Stimulated activated CD8-positive, alpha-beta memory T cell treated with anti-CD3 and anti-CD28 coated beads, Interleukin-15, amount 100 ng/mL, for 24 hours (primary cell): ENCODE measurements at places on chromosomes 1 and 21.

DNA sequence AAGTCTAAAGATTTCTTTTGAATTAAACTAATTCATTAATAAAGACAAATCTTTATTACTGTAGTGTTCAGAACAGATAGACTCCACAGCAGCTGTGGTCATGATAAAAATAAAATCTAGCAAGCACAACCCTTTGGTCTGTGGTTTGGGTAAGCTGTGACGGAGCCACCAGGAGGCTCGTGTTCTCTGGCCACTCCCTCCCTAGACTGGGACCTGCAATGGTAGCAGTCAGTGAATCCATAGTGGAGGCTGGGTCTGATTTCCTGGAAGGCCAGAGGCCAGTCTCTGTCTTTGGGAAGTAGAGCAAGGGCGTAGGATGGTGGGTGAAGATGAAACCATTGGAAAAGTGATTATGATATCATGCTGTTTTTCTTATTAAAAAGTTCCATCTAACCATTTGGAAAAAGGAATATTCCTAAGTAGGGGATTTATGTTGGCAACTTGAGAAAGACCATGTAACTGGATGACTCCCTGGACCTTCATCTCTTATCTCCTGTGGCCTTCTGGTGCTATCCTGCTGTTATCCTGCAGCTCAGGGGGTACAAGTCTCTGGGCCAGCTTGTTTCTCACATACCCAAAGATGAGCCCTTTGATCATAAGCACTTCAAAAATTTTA lies 39.0 kb downstream of the TENT5C start:
- DNase-seq: no peak

GRCh38 chr1:86616871-86617270 lies 70.0 kb downstream of the CLCA4 start:
- no peak for DNase-seq

GRCh38 chr1:229092377-229093237 lies 178.3 kb upstream of the RAB4A start:
- DNase-seq: no peak

GRCh38 chr1:201489643-201490261 lies 17.2 kb downstream of the CSRP1 start:
- DNase-seq: no peak

- DNase-seq: no peak
Observed at GRCh38 chr1:20281801-20282200, 8.9 kb upstream of the VWA5B1 start.

DNA sequence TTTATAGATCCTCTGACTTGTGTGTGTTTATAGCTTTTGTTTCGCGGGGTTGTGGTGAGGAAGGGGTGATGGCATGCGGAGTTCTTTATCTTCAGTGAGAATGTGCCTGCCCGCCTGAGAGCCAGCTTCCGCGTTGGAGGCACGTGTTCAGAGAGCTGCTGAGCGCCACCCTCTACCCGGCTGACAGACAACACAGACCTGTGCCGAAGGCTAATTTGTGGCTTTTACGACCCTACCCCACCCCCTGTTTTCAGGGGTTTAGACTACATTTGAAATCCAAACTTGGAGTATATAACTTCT lies 14.4 kb upstream of the CD101 start:
- DNase-seq: peak; percentile 15

DNA sequence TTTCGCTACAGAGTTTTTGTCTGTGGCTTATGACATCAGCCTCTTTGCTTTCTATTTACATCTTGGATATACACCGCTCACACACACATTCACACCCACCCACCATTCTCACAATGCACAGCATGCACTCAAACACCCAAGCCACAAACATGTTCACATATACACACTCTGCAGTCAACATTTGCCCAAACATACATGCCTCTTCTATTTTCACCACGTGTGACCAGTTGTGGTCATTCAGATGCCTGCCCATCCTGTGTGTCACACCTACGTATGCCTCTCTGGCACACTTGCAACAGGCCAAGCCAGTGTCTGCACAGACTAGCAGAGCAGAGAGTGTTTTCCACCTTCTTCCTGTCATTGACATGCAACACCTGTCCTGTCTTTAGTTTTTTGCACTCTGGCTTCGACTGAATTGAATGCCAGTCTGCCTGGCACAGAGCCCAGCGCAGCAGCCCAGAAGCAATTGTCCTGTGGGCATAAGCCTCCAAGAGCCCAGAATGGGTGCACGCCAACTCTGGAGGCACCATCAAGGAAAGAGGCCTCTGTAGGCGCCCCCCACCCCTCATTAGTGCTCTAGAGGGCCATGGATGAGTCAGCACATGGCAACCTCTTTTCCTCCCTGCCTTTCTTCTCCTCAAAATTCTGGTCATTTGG lies 37.7 kb upstream of the LRRN2 start:
- no peak for DNase-seq

DNA sequence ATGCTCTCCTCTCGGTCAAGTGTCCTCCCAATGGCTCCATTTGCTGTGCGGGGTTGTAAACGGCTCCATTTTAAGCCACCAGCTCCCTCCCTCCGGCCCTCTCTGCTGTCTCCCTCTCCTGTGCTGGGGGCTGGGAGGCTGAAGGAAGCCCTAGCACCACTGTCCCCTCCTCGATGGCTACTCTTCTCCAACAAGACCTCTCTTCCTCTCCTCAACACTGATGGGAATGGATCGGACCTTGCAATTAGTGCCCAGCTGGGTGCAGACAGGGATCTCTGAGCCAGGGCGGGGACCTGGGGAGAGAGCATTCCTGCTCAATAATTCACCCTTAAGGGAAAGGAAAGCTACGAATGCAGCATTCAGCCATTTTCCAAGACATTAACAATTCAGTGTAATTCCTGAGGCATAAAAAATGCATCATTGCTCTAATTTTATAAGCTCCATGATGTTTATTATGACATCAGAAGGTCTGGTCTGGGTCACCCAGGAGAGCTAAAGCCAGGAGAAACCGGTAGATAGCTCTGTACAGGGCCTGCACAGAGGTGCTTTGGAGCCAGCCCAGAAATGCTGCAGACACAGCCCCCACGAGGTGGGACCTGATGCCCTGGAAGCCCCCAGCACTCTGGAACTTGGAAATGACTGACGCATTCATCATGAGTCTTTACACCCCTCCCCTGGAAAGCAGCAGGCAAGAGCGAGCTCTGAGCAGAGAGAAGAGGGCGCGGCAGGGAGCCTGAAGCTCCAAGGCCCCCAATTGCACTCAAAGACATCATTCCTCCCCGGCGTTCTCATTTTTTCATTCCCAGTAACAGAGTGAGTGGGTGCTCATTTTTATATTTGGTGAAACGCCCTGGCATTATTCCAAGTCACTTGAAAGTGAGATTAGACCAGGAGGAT lies 76.2 kb upstream of the VAMP3 start:
- no peak for DNase-seq

- DNase-seq: no peak
Observed at GRCh38 chr21:42297377-42297776, 17.8 kb downstream of the TFF3 start.

DNA sequence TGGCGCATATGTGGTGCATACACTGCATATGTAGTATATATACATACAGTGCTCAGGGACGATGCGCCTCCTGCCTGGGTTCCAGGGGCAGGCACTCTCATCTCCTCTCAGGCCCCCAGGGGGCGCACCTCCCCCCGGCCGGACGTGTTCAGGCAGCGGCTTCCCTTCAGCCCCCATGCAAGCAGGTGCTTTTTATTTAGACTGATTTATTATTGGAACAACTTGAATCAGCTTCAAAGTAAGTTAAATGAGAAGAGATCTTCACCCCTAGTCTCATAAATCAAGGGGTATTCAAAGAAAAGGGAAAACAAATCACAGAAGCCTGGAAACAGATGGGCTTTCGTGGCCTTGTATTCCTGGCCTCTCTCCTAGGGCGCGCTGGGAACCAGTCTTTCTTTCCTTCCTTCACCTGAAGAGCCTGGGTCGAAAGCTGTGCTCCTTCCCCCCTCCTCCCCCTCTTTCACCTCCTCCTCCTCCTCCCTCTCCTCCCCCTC lies 64.6 kb downstream of the UBIAD1 start:
- peak; percentile 58 for DNase-seq

DNA sequence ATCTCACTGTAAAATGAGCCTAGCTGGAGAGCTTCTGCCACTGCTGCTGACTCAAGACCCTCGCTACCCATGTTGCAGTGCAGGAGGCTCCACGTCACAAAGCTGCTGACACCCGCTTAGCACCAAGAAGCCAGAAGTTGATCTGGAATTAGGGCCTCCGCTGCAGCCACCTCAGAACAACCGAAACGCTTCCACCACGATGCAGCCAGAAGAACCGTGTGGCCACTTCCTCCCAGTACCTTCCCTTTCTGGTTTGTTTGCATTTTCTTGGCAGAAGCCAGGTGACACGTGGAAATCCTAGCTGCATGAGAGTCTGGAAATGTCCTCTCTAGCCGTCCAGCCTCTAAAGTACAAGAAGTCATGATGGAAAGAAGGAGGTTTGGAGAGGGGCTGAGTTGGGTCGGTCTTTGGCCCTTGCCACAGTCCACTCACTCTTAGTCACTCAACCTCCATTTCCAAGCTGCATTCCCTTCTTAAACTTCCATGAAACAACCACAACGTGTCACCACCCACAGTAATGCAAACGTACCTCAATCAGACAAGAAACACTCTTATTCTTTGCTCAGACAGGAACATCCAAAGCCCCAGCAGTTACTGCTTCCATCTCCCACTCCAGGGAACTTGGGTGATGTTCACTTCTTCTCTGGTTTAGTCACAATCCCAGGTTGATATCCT lies 10.0 kb upstream of the CDA start:
- no peak for DNase-seq

DNA sequence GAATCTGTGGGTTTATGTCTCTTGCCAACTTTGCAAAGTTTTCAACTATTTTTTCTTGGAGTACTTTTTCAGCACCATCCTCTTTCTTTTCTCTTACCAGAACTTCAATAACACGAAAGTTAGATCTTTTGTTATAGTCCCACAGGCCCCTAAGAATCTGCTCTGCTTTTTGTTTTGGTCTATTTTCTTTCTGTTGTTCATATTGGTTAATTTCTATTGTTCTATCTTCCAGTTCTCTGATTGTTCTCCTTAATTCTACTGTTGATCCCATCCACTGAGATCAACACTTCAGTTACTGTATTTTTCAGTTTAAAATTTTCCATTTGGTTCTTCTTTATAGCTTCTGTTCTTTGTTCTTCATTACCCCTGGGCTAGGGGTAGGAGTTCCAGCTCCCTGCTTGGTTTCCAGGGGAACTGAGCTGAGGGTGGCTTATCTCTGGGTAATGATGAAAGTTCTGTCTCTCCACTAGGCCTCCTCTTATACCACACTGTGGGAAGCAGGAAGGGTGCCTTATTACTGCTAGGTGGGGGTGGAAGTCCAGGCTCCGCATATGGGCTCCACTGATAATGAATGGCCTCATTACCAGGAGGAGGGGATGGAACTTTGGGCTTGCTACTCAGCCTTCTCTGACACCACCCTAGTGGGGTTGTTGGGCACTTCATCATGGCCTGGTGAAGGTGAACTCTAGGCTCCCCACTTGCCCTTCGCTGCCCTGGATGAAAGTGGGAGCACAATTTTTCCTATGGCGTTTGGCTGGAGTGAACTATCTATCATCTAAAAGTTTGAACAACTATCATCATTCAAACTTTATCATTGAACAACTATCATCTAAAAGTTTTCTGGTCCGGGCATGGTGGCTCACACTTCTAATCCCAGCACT lies 39.3 kb downstream of the NAV1 start:
- no peak for DNase-seq

DNA sequence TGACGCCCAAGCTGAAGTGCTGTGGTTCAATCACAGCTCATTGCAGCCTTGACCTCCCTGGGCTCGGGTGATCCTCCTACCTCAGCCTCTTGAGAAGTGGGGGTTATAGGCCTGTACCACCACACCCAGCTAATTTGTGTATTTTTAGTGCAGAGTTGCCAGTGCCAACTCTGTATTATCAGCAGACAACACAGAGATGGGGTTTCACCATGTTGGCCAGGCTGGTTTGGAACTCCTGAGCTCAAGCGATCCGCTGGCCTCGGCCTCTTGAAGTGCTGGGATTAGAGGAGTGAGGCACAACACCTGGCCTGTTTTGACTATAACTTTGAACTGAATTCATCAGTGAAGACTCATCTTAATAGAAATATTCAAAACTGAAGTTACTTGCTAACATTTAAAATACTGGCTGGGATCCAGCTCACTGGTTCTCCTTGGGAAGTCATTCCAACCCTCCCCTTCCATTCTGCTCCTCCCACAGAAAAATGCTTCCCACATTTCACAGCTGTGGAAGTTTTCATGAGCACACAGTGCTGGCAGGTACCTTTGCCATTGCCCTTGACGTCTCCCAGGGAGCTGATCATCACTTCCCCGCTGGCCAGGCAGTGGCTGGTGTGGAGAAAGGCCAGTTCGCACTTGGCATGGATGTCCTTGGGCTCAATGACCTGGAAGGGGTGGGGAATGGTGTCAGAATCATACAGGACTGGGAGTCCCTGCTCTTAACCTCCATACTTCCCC lies 4.7 kb downstream of the SELENBP1 start:
- DNase-seq: no peak

- DNase-seq: no peak
Observed at GRCh38 chr1:160400646-160401486, 502 bp downstream of the VANGL2 start.

DNA sequence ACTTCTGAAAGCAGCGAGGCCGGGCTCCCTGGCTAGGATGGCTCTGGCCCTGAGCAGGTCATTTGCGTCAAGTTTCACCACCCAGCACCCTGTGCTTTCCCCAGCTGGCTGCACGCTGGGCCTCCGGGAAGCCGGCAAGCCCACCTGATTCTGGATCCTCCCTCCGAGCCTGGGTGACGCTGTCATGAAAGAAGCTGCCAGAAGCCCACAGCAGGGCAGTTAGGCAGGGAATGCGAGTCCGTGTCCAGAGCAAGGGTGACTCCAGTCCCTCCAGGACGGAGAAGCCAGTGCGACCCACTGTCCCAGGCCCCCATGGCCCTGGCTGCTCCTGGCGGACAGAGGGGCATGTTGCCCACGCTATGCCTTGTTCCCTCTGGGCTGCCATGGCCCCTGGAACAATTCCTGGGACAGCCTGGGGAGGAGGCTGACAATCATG lies 44.4 kb upstream of the PCBP3 start:
- no peak for DNase-seq

DNA sequence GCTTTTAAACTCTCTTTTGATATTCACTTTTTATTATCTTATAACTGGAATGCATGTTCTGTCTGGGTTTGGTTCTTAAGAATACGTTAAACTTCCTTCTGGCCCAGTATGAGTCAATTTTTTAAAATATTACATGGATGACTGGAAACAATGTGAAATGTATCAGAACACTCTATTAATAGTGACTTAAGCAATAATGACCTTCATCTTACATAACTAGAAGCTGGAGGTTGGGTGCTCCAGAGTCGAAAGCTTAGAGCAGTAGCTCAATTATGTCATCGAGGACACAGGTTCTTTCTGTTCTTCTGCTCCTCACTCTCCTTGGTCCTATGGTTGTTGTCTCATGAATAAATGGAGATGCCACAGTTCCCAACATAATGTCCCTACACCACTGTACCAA lies 91.6 kb upstream of the FOXD3 start:
- DNase-seq: no peak

GRCh38 chr1:36352910-36353878 lies 29.7 kb upstream of the EVA1B start:
- no peak for DNase-seq

- DNase-seq: no peak
Observed at GRCh38 chr1:104105465-104105864, 355.8 kb downstream of the AMY1C start.
